ENCODE measurements at places on chromosomes 1 and 21.

- no peak for DNase-seq
Observed at GRCh38 chr1:40318476-40318875, 1.4 kb upstream of the COL9A2 start.

DNA sequence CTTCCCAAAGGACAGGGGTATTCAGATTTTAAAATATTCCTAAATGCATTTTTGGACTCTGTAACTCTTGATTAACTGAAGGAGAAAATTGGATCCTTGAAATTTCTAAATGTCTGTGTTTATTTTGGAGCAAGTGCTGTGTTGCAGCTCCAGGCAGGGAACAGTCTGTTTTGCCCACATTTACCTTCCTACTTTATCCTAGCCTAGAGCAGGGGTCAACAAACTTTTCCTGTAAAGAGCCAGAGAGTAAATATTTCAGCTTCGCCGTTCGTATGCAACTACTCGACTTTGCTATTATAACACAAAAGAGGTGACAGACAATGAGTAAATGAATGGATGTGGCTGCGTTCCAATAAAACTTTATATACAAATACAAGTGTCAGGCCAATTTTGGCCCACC is 402.2 kb downstream of the GPATCH2 start:
- no peak for DNase-seq

DNA sequence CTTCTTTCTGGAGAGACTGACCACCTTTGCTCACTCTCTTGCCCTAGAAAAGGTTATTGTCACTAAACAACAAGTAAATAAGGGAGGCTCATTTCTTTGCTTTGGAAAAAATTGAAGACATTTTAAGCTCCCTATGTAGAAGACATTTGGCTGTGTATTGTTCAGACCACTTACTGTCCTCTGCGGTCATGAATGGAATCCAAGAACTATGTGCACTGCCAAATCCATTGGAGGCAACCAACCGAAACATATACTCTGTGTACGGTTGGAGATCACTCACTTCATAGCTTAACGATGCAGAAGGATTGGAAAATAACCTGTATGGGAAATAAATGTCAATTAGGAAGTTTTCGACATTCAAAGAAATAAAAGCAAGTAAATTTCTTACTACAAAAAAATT is 332.8 kb downstream of the KCTD3 start:
- DNase-seq: no peak

GRCh38 chr21:17981060-17981740 is 162.0 kb upstream of the C21orf91 start:
- DNase-seq: no peak

- no peak for DNase-seq
Observed at GRCh38 chr1:145992502-145992936, 3.9 kb downstream of the TXNIP start.

DNA sequence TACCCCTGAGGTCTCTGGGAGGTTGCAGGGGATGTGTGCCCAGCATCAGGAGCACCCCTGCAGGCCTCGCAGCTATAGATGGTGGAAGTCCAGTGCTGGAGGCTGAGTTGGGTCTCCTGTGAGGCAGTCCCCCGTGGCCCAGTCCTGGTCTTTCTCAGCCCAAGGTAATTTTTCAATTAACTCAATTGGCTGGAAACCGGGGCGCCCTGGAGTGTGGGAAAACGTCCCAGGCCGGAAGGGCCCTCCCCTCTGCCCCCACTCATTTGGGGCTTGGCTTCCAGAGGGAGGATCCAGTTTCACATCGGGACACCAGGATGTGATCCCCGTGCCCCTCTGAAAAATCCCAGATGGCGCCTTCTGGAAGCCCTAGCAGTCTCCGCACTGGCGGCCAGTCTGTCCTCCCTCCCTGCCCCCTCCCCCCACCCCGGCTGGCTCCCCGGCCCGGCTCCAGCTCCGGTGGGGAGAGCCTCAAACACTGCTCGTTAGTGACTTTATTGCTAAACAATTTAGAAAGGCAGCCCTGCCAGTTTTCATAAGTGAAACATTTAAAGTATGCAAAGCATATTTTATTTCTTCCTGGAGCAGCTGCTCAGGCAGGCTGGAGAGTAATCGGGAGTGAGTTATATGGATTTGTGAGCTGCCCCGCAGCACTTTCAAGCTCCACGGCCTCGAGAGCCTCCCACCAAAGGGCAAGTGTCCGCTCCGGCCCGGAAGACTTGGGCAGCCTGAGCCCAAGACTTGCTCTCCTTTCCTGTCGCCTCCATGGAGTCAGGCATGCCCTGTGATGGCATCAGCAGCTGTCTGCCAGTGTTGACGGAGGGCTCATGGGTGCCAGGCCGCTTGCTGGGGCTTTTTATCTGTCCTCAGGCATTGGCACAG is 208.2 kb upstream of the TMEM51 start:
- peak; percentile 89 for DNase-seq

DNA sequence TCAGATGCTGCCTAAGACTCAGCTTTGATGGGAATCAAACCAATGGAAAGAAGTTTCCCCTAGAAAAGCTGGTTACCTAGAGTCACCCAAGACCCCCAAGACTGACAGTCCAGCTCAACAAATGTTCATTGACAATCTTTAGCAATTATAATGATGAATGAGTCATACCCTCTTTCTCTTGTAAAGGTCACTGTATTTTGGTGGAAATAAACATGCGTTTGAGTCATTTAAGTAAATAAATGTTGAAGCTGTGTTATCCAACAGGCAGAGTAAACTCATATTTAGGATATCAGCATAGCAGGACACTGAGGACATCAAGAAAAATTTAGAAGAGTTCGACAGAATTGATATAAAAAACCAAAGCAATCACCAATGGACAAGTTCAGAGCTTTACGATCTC is 295.9 kb downstream of the RGS7 start:
- no peak for DNase-seq

DNA sequence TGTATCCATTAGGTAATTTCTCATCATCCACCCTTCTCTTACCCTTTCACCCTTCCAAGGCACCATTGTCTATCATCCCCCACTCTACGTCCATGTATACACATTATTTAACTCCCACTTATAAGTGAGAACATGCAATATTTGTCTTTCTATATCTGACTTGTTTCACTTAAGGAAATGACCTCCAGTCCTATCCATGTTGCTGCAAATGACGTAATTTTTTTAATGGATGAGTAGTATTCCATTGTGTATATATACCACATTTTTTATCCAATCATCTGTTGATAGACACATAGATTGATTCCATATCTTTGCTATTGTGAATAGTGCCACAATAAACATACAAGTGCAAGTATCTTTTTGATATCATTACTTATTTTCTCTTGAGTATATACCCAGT is 322.9 kb upstream of the CXADR start:
- no peak for DNase-seq
